Mucosa of descending colon (tissue), 3 donors: ENCODE measurements at places on chromosomes 1 and 21.

GRCh38 chr1:153566414-153567371 lies 1.0 kb upstream of the S100A2 start:
- DNase-seq, result peak; percentile 97

GRCh38 chr1:57341721-57342120 lies 82.1 kb downstream of the DAB1 start:
- no peak for DNase-seq

- DNase-seq, result no peak
Measured at GRCh38 chr1:32774950-32775634, 42.1 kb downstream of the YARS1 start.

- no peak for DNase-seq
Measured at GRCh38 chr1:204438628-204439027, 27.0 kb upstream of the PPP1R15B start.

DNA sequence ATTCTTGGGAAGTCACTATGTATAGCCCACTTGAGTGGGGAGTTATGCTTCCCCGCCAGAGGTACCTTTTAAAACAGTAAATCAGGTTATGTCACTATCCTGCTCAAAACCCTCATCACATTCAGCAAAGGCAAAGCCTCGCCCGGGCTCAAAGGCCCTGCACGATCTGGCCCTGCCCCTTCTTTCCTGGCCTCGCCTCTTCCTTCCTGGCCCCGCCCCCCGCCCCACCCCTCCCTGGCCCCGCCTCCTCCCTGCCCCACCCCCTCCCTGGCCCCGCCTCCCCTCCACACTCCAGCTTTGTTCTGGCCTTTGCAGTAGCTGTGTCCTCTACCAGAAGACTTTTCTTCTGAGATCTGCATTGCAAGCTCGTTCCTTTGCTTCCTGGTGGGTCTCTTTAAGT lies 6.6 kb downstream of the LDLRAD2 start:
- no peak for DNase-seq
